ENCODE measurements at places on chromosomes 11 and 22. TPM values are rescaled to one million over a fixed set of nuclear protein-coding genes. Genes with fewer than 3 reads are reported as not detected.
A peak's percentile ranks its signal among the peaks of the same experiment; 100 is the strongest.

GRCh38 chr11:57974848-57975601, 48.7 kb upstream of the OR9Q1 start:
- H3K27ac ChIP-seq = peak overlapping the region; percentile 69
- peaks cover 65% of the 10 kb centered on the region for H3K4me1 ChIP-seq
- no peaks in the 10 kb centered on the region for H3K27me3 ChIP-seq
- no peaks in the 10 kb centered on the region for H3K36me3 ChIP-seq
- H3K4me3 ChIP-seq = no peak overlapping the region

GRCh38 chr22:42978453-42979103, 36.4 kb downstream of the PACSIN2 start:
- H3K4me1 ChIP-seq = peaks cover 17% of the 10 kb centered on the region
- no peak overlapping the region for H3K4me3 ChIP-seq
- H3K36me3 ChIP-seq = no peaks in the 10 kb centered on the region
- no peak for DNase-seq

GRCh38 chr11:128194216-128194615, 393.1 kb downstream of the ETS1 start:
- peaks cover 14% of the 10 kb centered on the region for H3K27me3 ChIP-seq
- peaks cover 2% of the 10 kb centered on the region for H3K4me1 ChIP-seq

GRCh38 chr11:1563149-1563638, 8.9 kb downstream of the DUSP8 start:
- no peaks in the 10 kb centered on the region for H3K36me3 ChIP-seq
- DNase-seq = no peak
- H3K27ac ChIP-seq = no peak overlapping the region
- no peaks in the 10 kb centered on the region for H3K27me3 ChIP-seq
- H3K4me3 ChIP-seq = no peak overlapping the region

CARD10 gene
- total RNA-seq = 44.1 TPM

GRCh38 chr11:77170107-77170506, 42.1 kb downstream of the MYO7A start:
- peaks cover 3% of the 10 kb centered on the region for H3K27me3 ChIP-seq
- H3K4me1 ChIP-seq = peaks cover 25% of the 10 kb centered on the region
- H3K27ac ChIP-seq = peak overlapping the region; percentile 62
- no peak for DNase-seq
- no peak overlapping the region for H3K4me3 ChIP-seq

GRCh38 chr11:105923807-105924206, 98.2 kb downstream of the MSANTD4 start:
- no peak overlapping the region for H3K4me3 ChIP-seq
- no peak for DNase-seq
- no peaks in the 10 kb centered on the region for H3K4me1 ChIP-seq
- no peak overlapping the region for H3K27ac ChIP-seq
- H3K27me3 ChIP-seq = no peaks in the 10 kb centered on the region
